ENCODE measurements at places on chromosomes 7 and 10.
A peak's percentile ranks its signal among the peaks of the same experiment; 100 is the strongest.

GRCh38 chr7:123666492-123666891, 10.8 kb downstream of the LMOD2 start:
- DNase-seq, result no peak

DNA sequence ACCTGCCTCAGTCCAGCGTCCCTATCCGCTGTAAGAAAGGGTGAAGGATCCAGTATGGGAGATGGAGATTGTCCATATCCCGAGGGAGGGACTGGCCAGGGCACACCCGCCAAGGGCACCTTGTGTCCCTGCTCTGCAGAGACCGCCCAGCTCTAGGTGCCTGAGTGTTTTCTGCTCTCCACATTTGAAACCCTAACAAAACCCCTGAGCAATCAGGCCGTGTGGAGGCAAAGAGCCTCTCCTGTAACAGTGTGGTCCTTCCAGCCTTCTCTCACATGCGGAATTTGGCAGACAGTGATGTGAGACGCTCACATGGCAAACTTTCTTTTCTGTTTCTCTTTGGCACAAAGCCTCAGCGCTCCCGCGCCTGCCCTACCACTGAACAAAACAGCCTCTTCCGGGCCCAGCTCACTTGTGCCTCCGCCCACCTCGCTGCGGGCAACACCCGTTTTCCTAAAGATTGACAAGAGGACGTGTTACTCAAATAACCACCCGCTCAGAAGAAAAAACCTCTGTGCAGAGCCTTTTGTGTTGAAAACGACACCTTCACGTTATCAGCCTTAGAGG, 514.8 kb downstream of the DNAJB6 start:
- peak; percentile 58 for DNase-seq

DNA sequence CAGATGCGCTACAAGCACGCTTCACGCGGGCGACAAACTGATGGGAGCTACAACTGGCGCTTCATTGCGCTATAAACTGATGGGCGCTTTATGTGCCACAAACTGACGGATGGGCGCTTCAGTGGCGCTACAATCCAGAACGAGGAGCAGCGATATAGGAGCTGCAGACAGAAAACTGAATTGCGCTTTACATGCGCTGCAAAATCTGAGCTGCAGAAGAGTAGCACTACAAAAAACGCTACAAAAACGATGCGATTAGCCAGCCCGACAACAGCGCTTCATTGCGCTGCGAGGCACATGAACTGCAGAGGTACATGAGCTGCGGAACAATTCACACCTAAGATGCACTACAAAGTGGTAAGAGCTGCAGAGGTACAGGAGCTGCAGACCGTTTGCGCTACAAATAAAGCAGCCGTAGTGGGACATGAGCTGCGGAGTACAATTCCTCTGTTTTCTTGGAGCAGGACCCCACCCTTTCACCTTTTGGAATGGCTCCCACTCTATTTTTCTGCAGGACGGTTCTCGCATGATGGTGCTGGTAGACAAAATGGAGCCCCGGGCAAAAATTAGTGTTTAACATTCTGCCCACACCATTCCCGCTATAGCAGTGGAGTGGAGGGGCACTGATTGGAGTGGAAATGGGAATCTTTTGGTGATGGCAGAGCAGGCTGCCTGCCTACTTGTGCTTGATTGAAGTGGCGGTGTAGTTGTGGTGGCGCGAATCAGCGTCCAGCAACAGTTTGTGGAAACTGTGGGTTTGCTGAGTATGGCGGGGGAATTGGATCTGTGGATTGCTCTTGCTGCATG, 1.2 kb upstream of the SGCE start:
- no peak for DNase-seq

DNA sequence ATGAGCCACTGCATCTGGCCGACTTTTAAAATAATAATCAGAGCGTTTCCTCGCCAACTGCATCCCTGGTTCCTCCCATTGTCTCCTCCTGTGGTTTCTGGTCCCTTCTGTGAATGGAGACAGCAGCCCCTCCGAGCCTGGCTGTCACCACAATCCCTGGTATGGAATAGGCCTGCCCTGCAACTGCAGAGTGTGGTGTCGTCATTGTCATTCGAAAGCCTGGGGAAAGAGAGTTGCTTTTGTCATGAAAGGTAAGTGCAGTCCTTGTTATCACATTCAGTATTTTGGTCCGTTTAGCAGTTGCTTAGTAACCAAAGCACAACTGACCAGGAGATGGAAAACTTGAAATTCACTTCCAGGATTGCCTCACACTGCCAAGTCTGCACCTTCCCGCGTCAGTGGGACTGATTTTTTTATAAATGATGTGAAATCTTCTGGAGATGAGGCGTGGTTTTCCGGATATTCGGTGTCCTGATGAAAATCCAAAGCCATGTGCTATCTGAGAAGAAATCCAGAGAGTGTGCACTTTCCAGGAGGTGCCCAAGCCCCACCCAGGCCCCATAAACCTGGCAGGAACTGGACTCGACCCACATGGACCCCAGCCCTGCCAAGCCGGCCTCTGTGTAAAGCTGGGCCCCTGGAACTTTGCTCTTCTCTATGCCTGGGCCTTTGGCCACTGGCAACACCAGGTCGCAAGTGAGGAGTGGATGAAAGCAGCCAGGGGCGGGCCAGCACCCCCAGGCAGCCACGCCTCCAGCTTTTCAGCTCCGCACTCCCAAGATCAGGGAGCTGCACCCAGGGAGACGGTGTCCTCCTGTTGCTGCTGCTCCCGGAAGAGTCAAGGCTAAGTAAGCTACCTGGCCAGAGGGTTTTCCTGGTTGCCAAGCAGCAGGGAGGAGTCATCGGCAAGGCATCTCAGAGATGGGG, 133.7 kb upstream of the SH2B2 start:
- DNase-seq, result no peak

- no peak for DNase-seq
Observed at GRCh38 chr7:8251195-8251594, 10.8 kb downstream of the ICA1 start.

DNA sequence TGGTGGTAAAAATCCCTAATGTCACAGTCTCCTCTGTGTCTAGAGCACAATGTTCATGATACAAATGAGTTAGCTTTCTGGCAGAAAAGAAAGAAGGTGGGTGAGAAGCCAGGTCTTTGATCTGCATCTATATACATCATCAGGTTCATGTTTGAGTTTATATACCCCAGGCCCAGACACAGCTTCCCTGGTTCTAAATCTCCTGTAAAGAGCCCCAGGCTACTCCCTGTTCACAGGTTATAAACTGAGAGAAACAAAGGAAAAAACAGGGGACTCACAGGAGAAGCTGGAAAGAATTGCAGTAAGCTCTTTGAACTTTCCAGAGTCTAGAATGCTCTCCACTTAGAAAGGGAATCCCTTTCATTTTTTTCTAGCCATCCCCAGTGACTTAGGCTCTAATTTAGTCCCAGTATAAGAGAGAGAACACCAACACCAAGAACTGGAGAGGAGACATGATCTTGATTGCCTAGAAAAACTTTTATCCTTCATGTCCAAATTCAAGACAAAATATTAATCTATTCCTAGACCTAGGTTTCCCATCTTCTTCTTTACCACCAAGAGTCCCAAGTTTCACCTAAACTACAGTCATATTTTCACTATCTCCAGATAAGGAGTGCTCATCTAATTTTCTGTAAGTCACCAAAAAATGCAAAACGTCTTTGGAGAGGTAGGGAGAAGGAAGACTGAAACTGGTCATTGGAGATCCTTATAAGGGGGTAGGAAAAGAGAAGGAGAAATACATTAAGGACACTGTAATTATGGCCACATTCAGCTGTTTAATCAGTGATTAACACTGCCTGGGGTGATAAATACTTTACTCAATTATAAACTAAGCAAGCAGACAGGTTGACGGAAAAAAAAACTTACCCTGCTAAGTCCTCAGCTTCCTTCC, 469 bp downstream of the MSS51 start:
- DNase-seq, result no peak

DNA sequence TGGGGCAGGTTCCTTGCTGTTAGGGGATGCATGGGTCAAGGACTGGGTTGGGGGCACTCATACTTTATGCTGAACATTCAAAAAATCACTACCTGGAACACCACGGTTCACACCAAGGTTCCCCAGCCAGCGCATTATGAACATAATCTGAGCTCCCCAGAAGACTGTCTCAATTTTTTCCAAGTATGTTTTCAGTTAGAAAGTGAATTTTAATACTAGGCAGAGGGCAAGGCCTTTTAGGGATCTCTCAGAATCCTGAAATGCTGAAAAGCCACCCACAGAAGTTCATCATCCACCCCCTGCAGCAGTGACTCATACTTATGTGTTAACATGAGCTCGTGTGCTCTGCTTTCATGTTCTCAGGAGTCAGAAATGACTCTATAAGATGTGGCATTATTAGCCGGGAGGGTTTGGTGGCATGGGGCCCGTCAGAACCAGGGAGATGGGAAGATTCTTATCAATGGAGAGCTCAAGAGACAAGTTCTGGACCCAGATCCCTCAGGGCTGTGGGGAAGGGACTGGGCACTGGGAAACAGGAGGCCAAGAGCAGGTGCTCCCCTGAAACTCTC, 185.2 kb upstream of the ITGB1 start:
- DNase-seq, result no peak

GRCh38 chr10:11036424-11037011, 18.8 kb downstream of the CELF2 start:
- no peak for DNase-seq

DNA sequence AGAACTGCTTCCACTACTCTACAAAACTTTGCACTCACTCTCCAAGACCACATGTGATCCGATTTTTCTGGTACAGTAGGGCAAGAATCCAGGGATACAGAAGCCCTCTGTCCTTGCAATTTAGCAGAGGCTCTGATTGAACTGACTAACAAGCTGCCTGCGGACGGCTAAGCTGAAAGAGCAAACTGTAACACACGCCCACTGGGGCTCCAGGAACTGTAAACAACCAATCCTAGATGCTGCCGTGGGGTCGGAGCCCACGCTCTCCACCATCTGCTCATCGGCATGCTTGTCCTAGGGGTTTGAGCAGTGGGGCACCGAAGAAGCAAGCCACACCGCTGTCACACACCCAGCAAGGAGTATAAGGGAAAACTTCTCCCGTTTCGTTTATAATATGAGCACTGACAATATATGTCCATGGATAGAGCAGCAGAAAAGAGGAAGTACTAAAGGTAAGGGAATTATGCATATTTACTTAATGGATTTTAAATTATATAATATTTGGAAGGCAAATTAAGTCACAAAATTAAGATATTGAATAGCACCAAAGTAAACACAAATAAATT, 634.4 kb upstream of the POT1 start:
- no peak for DNase-seq

DNA sequence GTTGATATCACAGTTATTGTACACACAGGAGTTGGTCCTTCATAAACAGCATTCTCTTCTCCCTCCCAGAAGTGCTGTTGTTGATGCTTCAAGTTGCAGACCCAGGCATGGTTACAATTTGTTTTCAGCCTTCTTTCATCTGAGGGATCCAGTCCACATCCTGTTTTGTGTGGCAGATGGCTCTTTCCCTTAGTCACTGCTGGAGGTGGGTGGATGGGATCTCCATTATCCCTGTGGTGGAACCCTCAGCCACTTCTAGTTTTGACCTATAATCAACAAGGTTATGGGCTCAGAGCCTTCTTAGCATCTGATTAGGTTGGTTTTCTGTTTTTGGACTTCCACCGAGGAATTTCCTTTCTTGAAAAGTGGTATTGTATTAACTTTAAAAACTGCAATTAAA, 214.2 kb downstream of the SH2D4B start:
- no peak for DNase-seq

- DNase-seq, result no peak
Observed at GRCh38 chr10:3622427-3622826, 162.6 kb downstream of the KLF6 start.

- DNase-seq, result no peak
Observed at GRCh38 chr7:36692456-36692855, 31.8 kb downstream of the AOAH start.

GRCh38 chr10:5692461-5693358, 8.1 kb downstream of the TASOR2 start:
- peak; percentile 24 for DNase-seq

GRCh38 chr7:5484921-5485320, 61.3 kb upstream of the TNRC18 start:
- DNase-seq, result no peak

DNA sequence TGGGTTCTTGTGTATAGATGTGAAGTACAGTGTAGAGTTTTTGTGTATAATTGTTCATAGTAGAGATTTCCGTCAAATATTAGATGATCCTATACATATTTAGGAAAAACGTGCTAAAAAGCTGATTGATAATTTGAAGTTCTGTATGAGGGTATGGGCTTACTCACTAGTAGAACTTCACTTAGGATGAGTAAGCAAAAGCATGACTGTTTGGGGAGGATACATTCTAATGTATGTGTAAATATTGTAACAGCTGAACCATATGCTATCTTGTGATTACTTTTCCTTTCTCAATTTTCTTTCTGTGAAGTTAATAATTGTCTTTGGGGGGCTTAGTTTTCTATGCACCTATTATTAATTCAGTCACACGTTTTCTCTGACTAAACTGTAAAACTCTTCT, 53.2 kb upstream of the PDK4 start:
- DNase-seq, result no peak

DNA sequence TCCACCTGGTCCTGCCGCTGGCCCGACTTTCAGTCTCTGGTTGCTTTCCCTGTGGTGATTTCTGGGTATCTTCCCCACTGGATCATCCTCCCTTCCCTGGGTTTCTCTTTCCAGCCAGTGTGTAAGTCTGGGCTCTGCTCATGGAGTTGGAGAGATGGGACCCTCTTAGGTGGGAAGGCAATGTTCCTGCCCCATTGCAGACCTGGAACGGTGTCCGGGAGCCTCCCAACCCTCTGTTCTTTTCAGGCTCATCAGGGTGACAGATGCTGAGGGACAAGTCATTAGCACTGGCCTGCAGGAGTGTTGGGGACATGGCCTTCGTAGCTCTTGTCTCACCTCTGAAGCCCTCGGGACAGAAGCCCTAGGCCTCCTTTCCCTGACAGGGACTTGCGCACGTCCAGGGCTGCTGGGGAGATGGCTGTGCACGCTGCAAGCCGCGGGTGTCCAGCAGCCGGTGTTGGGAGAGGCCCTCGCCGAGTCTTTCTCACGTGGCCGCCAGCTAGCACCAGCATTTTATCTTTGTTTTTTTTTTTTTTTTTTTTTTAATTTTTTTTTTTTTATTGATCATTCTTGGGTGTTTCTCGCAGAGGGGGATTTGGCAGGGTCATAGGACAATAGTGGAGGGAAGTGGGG, 17.2 kb downstream of the ZNF783 start:
- no peak for DNase-seq

- DNase-seq, result no peak
Observed at GRCh38 chr10:116970050-116970449, 34.9 kb downstream of the SHTN1 start.

DNA sequence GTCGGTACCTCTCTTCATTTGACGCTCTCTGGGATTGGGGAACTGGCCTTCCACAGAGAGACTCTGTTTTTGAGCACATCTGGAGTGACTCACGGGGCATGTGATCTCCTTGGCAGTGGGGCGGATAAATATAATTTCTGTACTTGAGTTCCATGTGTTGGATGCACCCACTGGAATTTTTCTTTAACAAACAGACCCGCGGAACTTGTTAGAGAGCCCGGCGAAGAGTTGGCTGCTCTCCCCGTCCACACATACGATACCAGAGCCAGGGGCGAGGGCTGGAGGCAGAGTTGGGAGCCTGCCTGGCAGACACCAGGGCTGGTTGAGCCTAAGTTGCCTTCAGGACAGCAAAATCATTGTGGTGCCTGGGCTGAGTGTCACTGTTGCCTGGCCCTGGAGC, at the start of gene FAM180A:
TSS of gene FAM180A (minus strand) at position 44 of the 400 bp plus-strand sequence. CDS start 233 bp downstream, outside the sequence.
- DNase-seq, result no peak

GRCh38 chr10:86308056-86308455, 58.5 kb downstream of the GRID1 start:
- no peak for DNase-seq

- DNase-seq, result no peak
Observed at GRCh38 chr10:84375011-84375410, 46.6 kb downstream of the CCSER2 start.

- DNase-seq, result no peak
Observed at GRCh38 chr10:11146402-11147171, 128.9 kb downstream of the CELF2 start.

- DNase-seq, result no peak
Observed at GRCh38 chr10:96924861-96925260, 92.8 kb downstream of the LCOR start.
